PC-3 (cell line): ENCODE measurements at places on chromosomes 11 and 22.

- DNase-seq = no peak
Measured at GRCh38 chr11:22444076-22444475, 105.9 kb downstream of the SLC17A6 start.

- no peak for DNase-seq
Measured at GRCh38 chr11:11387207-11387606, 34.2 kb upstream of the CSNK2A3 start.

GRCh38 chr22:45381348-45381747, 32.1 kb downstream of the SMC1B start:
- DNase-seq = no peak

DNA sequence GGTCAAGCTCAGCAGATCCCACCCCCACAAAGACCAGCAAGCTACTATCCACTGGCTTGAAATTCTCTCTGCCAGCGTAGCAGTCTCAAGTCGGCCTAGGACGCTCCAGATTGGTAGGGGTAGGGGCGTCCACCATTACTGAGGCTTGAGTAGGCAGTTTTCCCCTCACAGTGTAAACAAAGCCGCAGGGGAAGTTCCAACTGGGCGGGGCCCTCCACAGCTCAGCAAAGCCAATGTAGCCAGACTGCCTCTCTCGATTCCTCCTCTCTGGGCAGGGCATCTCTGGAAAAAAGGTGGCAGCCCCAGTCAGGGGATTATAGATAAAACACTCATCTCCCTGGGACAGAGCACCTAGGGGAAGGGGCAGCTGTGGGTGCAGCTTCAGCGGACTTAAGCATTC, 1064.9 kb upstream of the TENM4 start:
- peak; percentile 19 for DNase-seq

DNA sequence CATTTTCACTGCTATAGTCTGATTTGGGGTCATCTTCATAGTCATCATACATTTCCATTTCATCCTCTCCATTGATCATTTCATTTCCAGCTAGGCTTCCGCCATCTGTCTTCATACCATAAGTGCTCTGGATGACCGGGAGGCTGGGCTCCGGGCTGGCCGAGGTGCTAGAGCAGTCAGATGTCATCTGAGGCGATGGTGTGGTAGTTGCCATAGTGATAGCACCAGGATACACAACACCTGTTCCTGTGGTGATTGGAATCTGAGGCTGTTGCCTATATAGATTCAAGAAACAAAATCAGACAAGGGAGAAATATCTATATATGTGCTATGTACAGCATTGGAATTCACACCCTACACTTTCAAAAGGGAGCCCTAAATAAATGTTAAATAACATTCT, 383.5 kb downstream of the SOX6 start:
- DNase-seq = no peak
